CD4-positive, alpha-beta T cell treated with Interleukin-17A for 1 hour (primary cell): ENCODE measurements at places on chromosomes 11 and 22.

DNA sequence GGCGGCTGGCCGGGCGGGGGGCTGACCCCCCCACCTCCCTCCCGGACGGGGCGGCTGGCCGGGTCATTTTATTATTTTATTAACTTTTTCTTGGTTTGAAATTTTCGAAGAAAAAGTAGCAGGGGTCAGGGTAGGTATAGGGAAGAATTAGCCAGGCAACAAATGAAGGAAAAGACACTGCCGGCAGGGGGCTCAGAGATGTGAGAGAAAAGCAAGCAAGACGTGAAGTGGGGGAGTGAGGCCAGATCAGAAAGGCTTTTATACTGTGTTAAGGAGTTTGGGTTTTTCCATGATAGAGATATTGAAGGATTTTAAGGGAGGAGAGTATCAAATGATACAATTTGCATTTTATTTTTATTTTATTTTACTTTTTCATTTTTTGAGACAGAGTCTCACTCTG, 19.0 kb downstream of the RNF214 start:
- no peak for DNase-seq

DNA sequence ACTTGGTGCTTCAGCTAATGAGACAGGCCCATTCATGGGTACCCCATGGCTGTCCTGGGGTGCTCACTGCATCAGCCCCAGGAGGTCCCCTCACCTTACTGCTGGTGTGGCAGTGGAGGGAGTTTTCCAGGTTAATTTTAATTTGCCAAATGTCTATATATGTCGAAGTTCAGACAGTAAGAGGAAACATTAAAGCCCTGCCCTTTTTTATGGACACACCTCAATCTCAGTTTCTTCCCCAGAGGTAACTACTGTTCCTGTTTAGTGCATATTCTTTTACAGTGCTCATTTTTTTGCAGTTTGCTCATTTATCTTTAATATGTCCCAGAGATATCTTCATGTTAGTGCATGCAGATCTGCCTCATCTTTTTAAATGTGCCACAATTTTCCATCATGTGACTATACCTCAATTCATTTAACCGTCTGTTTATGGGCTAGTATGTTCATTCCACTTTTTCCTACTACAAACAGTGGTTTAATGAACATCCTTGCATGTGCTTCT, 11.6 kb downstream of the PANX1 start:
- DNase-seq, result no peak

DNA sequence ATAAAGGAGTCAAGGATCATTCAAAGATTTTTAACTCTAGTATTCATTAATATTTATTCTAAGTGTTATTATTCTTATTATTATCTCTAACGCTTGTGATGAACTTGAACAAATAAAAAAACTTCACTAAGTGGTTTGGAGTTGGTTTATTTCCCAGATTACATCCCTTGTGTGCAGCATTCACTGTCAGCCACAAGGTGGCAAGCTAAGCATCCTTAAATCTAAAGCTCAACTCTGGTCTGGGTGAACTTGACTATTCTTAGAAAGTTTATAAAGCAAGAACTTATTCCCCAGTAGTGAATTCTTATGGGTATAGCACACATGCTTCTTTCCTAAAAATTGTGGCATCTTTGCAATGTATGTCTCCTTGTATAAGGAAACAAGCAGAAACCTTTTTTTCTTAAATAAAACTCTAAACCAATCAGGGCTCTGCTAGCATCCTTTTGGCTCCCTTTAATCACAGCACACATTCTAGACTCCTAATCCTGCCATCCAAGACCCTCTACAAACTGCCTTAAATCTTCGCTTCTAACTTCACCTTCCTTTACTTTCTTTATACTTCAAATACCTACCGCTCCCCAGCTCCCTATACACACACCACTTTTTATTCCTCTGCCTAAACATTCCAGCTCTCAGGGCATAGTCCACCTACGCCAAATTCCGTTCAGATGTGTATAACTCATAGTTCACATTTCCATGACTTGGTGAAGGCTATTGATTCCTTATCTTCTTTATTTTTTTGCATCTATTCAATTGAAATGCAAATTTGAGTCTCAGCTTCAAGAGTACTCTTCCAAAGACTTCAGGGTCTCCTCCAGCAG, 1068.8 kb downstream of the DLG2 start:
- DNase-seq, result no peak

DNA sequence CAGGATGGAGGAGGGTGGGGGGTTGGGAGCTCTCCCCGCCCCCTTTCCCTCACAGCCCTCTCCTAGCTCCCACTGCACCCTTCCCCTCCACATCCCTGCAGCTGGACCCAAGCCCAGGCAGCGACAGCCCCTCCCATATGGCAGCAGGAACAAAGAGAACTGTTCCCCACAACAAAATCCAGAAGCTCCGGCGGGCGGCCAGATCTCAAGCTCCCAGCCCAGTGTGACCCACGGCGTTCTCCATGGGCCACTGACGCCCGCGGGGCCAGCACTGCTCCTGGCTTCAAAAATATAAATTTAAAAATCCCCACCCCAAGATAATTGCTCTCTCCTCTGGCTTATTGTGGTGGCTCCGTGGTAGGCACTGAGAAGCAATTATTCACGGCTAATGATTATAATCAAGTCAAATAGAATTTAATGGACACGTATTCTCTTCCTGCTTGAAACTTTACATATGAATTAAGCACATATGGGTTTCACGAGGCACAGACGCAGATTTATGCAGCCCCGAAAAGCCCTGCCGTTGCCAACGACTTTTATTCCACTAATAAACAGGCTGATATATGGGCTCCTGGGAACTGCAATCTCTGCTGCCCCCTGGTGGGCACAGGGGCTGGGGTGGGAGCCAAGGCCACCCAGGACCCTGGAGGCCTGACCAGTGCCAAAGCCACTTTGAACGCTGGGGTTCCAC, 17.5 kb downstream of the MACROD1 start:
- peak; percentile 74 for DNase-seq

DNA sequence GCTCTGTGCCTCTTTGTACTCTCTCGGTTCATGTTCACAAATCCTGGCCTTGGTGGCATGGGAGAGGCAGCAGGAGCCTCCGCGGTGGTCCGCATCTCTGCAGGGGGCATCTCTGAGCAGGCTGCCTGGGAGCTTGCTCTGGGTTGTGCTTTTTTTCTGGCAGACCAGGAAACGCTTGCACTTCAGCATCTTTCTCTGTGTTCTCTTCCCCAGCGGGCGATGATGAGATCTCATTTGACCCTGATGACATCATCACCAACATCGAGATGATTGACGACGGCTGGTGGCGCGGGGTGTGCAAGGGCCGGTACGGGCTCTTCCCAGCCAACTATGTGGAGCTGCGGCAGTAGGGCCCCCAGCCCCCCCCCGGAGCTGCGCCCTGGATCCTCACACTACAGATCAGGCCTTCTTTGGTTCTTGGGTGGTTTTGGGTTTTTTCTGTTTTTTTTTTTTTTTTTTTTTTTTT, 36.5 kb downstream of the CTTN start:
- DNase-seq, result no peak

GRCh38 chr11:78168539-78169477, 19.6 kb downstream of the KCTD21 start:
- DNase-seq, result no peak

DNA sequence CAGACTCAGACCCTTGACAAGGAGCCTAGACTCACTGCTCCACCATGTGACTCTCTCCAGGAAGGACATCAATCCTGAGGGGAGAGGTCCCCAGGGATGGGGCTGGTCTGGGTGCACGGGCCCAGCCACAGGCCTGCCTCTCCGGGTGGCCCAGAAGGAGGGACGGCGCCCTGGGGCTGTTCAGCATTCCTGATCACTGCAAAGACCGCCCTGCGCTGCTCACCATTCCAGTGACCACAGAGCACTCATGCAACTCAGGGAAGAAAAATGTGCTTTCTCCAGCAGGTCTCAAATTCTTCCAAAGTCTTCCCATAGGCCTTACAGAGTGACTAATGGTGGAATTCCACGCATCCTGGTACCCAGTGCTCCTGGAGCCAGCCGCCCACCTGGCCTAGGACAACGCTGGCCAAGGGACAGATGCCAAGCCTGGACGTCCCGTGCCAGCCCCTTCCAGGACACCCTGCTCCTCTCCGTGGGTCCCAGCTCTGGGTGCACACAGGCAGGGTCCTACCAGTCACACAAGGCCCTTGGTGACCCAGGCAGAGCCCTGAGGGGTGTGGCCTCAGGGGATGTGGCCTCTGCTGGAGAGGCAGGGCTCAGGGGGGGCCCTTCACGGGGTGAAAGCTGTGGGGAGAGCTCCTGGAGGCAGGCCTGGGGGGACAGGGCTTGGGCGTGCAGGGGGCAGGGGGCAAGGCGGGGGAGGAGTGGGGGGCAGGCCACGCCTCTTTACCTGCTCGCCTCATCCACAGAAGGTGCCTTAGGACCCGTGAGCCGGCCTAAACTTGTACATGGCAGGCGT, 178.8 kb downstream of the IGLL1 start:
- no peak for DNase-seq

DNA sequence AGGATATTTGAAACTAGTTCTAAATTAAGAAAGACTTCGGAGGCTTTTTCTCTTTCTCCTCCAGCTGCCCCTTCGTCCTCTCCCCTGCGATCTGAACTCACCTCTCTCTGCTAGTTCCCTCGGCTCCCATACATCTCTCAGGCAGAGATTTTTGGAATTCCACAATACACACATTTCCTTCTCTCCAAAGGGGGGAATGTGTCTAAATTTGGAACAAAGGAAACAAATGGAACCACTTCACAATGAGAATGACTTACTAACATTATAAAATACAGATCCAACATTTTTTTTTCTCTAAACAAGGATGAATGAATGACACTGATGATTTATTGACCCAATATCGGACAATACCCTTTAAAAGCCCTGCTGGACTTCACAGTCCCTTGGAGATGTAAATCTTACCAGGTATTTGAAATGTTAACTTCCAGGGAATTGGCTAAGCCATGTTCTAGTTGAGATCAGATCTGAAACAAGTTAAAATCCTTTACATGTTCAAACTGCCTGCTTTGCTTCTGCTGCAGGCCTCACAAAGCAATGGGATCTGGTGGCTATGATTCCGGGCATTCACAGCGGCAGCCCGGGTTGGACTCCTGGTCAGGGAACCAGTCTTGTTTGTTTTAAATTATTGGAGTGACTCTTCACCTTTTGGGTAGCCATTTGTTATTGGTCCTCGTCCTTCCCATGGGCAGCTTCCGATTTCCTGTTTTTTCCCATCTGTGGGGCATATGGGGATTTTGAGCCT, 20.5 kb upstream of the GSTP1 start:
- no peak for DNase-seq

DNA sequence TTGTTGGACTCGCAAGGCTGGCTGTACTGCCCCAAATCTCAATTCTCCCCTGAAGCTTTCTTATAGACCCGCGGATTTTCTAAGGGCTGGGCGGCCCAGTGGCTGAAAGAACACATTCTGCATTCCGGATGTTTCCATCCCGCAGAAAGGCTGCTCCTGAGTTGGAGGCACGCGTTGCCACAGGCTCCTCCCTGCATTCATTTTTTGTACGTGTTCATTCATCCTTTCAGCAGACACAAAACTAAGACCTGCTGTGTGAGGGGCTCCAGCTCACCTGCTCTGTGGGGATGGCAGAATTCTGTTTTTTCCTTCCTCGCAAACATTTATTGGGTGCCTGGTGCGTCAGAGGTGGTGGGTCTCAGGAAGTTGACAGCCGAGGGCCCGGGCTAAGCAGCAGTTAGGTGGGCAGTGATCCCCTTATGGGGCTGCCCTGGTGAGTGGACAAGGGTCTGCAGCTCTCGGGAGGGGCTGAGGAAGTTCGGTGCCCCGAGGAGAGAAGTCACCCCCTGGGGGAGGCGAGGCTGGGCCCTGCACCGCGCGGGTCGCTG, 23.7 kb downstream of the SHANK3 start:
- DNase-seq, result no peak

DNA sequence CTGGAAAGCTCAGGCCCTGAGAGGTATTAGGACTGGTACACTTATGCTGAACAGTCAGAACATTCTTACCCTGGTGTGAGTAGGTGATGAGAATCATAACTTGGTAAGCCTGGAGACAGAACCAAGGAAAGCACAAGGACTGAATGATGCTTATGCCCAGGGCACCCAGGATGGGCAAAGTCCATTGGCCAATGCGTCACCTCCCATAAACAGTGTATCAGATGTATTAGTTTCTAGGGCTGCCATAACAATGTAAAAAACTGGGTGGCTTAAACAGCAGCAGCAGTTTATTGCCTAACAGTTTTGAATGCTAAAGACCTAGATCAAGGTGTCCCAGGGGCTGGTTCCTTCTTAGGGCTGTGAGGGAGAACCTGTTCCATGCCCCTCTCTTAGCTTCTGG, 107.0 kb downstream of the FAR1 start:
- no peak for DNase-seq

GRCh38 chr11:62580959-62581715, 7.4 kb upstream of the EEF1G start:
- DNase-seq, result no peak

DNA sequence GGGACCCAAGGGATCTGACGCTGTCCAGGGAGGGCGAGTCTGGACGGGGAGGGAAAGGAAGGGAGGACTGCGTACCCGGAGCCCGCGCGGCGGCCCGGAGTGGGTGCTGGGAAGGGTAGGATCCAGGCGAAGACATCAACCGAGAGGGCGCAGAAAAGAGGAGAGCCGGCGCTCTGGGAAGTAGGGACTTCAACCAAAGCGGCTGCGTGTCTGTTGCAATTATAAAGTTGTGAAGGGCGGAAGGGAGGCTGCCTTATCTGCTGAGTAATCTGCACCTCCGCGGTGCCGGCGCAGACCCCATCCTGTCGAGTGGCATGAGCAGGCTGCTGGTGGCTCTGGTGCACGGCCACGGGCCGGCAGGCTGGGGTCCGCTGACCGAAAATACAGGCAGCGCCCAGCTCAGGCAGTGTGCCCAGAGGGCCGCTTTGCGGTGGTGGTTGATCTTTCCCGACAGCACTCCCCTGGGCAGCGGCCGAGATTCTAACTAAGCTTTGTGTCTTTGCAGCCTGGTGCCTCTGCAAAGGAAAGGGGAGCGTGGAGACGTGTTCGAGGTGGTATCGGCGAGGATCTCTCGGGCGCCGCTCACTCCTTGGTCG, 978 bp downstream of the C11orf87 start:
- no peak for DNase-seq

DNA sequence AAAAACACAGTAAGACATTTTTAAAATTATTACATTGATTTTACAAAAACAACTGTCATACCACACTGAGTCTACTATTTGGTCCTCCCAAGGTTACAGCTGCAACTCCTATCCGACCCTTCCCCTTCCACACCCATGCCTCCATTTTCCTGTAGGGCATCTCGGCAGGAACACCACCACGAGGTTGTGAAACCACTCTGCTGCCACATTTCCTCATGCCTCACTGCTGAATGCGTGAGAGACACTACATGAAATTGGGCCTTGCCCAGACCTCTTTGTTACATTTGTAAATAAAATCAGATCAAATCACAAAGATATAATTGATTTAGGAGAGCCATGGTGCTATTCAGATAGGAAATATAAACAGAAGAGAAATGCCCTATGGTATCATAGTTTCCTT, 2.0 kb downstream of the ARHGAP32 start:
- no peak for DNase-seq

GRCh38 chr11:101770648-101771047, 144.2 kb upstream of the CEP126 start:
- DNase-seq, result no peak
